ENCODE measurements at places on chromosomes 13 and 19.

DNA sequence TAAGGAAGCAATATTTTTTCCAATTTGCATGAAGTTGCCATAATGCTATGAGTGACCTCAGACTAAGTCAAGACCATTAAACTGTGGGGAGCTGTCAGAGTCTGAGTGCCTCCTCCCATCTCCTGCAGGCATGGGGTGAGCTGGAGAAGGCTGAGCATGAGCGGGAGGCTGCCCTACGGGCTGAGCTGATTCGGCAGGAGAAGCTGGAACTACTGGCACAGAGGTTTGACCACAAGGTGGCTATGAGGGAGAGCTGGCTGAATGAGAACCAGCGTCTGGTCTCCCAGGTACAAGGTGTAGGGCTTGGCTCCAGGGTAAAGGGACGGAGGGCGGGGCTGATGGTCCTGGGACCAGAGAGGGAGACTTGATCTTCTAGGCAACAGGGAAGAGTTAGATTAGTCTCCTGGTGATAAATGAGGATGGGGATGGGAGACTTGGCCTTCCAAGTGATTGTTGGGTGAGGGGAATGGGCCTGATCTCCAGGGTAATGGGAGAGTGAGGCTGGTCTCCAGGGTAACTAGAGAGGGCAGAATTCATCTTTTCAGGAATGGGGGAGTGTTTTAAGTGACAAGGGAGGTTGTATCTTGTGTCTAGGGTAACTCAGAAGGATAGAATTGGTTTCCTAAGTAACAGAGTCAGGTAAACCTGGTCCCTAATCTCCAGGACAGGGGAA lies 36.0 kb downstream of the SPTBN4 start:
- DNase-seq, result no peak

DNA sequence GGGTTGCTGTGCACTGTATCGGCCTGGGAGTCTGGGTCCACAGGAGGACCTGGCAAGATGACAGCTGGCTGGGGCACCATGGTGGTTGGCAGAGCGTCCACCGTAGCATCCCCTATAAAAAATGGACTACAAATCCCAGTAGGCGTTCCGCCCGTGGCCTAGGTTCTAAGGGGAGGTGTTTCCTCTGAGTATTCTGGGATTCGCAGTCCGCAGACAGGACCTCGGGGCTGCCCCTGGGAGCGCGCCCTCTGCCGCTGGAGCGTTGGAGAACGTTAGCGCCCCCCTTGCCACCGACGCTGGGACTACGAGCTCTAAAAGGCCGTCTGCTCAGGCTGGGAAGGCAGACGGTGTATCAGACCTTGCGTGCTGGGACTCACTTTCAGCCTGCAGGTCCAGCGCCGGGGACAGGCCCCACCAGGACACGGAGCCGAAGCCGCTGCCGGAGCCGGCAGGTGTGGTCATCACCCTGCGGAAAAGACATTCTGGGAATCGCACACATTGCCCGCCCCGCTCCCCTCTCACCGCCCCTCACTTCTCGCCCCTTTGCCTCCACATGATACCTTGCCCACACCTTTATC lies 372 bp downstream of the DNAAF3 start:
- no peak for DNase-seq

DNA sequence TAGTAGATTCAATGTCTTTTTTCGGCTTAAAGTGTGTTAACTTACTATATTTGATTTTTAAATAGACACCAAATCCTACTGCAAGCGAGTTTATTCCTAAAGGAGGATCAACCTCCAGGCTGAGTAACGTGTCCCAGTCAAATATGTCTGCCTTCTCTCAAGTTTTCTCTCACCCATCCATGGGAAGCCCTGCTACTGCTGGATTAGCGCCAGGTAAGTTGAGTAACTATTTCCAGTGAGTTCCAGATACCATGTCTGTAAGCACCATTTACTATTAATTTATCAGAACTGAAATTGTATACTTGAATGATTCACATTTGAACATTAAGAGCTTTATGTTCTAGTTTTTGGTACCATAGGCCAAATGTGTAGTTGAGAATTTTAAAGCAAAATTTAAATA lies 81.8 kb downstream of the PAN3 start:
- no peak for DNase-seq

GRCh38 chr19:49061445-49061844 lies 3.2 kb downstream of the NTF4 start:
- no peak for DNase-seq

DNA sequence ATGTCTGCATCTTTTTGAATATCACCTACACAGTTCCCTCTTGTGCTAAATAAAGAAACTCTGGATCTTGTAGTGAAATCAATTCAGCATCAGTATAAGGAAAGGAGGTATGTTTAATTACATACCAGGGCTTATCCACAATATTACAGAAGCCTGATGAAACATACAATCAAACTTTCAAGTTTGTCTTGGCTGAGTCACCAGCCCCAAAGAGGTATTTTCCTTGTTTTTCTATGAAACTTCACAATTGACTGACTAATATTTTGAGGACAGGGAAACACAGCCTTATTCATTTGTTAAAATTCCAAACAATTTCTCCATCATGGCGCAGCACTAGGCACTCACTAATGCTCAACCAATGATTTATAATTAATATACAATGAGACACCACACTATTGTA lies 952.4 kb downstream of the PCDH17 start:
- DNase-seq, result no peak

GRCh38 chr19:18772620-18773587 lies 18.2 kb downstream of the COMP start:
- no peak for DNase-seq

DNA sequence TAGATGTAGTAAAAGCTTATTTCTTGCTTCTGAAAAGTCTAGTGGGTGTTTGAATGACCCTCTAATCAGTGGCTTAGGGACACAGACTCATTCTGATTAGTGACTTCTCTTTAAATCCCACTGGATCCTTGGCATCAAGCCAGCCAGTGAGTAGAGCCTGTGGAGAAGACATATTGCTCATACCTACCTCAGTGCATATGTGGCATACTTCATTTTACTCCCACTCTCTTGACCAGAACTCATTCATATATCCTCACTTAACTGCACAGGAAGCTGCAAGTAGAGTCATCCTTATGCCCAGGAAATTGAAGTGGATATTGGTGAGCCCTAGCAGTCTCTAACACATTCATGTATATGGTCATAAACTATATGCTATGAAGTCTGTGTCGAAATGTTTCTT lies 148.3 kb downstream of the PDS5B start:
- DNase-seq, result no peak

DNA sequence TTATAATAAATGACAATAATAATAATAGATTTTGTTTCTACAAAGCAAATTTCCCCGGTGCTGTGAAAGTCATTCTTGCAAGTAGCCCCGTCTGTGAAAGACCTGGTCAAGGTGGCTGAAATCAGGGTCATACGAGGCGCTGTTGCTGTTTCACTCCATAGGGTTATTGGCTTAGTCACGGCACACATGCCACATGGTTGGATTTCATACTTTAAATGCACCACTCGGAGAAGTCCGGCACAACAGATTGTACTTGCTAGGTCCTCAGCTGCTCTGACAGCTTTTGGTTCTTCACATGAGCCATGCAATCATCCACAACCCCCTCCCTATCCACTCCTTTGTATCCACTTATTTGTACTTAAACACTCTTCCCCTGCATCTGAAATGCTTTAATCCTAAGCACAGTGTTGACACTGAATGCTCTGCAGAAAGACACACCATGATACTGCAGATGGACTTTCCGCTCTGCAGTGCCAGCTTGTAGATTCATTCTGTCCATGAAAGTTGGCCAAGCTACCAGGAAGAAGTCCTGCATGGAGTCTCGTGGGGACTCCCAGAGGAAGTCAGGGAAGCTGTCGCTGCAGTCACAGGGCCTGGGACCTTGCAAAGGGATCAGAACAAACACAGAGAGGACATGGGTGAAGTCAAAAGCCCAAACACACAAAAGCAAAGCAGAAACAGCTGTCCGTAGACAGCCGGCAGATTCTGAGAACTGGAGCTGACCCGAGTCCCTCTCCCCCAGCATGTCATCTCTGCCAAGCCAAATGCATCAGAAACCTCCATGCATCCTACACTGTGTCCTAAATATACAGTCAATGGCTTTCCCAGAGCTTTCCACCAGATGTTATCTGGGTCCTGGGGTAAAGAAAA lies 124.6 kb downstream of the COL4A2 start:
- no peak for DNase-seq

GRCh38 chr19:19407633-19407930 lies 2.1 kb downstream of the GATAD2A start:
- no peak for DNase-seq

DNA sequence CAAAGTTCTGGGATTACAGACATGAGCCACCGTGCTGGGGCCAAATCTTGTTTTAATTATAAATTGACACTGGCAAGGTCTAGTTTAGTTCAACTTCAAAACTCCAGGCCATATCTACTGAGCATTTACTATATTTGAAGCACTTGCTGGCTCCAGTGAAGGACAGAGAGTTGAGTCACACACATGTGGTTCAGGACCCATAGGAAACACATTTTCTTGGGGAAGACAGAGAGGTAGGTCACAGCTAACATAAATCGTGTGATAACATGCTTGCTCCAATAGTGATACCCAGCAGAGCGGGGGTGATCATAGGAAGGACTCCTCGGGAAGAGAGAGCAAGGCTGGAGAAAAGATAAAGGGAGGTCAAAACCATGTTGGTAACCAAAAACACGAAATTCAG lies 170.6 kb upstream of the TSC22D1 start:
- DNase-seq, result no peak

DNA sequence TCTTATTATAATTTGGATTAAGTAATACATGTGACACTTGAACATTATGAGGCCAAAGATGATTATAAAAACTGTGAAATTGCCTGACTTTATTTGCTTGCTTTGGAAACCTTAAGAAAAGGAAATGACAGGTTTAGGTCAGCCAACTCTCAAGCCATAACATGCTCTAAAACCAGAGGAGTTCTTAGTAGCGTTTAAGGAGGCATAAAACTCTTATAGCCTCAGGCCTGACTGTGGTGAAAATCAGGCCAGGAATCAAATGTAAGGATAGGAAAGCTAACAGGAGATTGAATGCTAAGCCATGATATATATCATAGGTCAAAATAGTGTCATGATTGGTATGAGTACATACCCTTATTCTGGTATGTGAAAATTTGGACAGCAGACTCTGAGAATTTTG lies 1142.4 kb upstream of the MIR17HG start:
- DNase-seq, result no peak

- no peak for DNase-seq
These were observed 1.8 kb upstream of the LRRC4B start for GRCh38 chr19:50569938-50570540.

DNA sequence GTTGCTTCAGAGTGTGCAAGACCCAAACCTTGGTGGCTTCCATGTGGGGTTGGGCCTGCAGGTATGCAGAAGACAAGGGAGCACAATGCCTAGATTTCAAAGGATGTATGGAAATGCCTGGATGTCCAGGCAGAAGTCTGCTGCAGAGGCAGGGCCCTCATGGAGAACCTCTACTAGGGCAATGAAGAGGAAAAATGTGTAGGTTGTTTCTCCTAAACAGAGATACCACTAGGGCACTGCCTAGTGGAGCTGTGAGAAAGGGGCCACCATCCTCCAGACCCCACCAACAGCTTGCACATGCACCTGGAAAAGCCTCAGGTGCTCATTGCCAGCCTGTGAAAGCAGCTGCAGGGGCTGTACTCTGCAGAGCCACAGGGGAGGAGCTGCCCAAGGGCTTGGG lies 532.6 kb upstream of the GPC6 start:
- no peak for DNase-seq

GRCh38 chr13:98142380-98143156 lies at the start of gene FARP1:
Gene FARP1, plus strand, starts transcription at chr13:98143094. Its CDS starts 70,149 bp downstream, at chr13:98213243.
- DNase-seq, result no peak

GRCh38 chr19:14366529-14366928 lies 14.7 kb upstream of the ADGRE5 start:
- peak; percentile 86 for DNase-seq

GRCh38 chr13:44259045-44260027 lies 114.3 kb upstream of the SERP2 start:
- DNase-seq, result peak; percentile 85

- DNase-seq, result no peak
These were observed 9.1 kb upstream of the EPHX3 start for GRCh38 chr19:15241259-15241910.

GRCh38 chr13:95902741-95903140 lies 150.5 kb downstream of the UGGT2 start:
- no peak for DNase-seq

DNA sequence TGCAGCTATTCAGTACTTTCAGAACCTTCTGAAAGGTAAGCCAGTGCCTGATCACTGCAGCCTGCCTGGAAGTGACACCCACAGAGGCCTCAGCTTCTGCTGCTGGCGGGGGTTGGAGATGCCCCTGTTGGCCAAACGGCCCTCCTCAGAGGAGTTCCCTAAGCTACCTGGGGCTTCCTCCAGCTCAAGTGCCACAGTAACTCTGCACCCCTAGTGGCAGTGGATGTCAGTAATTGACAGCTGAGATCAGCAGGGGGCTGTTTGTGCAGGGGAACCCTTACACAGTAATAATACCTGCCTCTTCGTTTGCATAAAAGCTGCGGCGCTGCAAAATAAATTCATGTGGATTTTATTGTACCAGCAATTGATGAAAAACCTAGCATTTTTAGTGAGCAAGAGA lies 28.9 kb downstream of the TDRD12 start:
- DNase-seq, result peak; percentile 11

- DNase-seq, result no peak
These were observed 232.6 kb upstream of the GPC6 start for GRCh38 chr13:92994056-92994455.

GRCh38 chr19:16942583-16942982 lies 53.8 kb downstream of the F2RL3 start:
- no peak for DNase-seq

DNA sequence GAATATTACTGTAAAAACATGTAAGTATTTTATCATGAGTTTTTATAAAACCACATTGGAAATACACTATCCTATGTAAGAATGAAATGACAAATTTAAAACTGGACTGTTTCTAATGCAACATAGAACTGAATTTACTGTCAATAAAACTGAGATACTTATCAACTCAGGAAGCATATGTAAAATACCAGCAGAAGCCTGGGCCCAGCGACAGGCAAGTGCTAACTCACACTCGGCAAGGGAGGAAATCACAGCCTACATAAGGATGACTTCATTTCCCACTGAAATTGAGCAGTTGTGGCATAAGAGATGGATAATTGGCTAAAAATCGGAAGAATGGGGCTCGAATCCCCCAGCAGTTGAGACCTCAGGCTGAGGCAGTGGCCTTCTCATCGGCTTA lies 12.1 kb downstream of the PROZ start:
- DNase-seq, result no peak
